Amniotic stem cell (primary cell): ENCODE measurements at places on chromosomes 3 and 15.

DNA sequence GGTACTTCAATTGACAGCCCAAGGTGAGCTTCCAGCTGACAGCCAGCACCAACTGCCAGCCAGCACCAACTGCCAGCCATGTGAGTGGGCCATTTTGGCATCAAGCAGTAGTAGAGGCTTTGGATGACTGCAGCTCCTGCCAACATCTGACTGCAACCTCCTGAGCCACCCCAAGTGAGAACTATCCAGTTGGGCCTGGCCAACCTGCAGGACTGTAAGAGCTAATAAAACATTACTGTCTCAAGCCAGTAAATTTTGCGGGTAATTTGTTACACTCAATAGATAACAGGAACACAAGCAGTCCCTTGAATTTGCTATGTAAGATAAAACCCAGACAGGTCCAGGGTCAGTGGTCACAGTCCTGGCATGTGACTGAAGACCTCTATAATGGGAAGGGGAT, 29.7 kb downstream of the EPHB1 start:
- no peak for DNase-seq

- no peak for DNase-seq
Observed at GRCh38 chr3:140424726-140425125, 253.1 kb upstream of the TRIM42 start.

GRCh38 chr15:75056036-75056435, 32.6 kb downstream of the PPCDC start:
- DNase-seq: no peak

GRCh38 chr3:72576563-72576962, 271.7 kb downstream of the SHQ1 start:
- no peak for DNase-seq

DNA sequence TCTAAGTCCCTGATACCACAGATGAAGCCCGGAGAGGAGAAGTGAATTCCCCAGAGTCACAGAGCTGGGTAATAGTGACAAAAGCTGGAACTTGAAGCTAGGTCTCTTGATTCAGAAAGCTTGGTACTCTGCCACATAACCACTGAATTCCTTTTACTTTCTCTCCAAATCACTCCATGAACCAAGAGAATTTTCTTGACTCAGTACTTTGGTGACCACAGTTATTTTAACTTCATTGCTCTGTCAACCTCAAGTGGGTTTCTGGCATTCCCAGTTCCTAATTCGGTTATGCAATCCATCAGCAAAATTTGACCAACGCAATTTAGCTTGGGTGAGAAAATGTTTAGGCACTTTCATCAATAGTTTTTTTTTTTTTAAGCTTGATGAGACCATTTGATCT, 61.0 kb upstream of the PPARG start:
- DNase-seq: peak; percentile 20

DNA sequence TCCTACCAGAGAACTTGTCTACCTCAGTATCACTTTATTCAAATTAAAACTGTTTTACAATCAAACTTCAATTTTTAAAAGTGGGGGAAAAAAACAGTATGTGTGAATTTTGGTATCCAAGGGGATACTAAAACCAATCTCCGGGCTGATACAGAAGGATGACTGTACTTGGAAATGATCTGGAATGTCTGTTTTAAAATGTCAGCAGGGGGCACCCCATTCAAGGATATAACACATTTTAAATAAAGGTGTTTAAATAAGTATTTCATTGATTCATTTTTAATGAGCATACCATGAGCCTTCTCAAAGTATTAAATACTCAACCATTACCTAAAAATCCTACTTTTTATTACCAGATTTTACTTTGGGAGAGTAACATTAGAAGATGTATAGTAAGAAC, 67.9 kb downstream of the ULK4 start:
- DNase-seq: no peak

DNA sequence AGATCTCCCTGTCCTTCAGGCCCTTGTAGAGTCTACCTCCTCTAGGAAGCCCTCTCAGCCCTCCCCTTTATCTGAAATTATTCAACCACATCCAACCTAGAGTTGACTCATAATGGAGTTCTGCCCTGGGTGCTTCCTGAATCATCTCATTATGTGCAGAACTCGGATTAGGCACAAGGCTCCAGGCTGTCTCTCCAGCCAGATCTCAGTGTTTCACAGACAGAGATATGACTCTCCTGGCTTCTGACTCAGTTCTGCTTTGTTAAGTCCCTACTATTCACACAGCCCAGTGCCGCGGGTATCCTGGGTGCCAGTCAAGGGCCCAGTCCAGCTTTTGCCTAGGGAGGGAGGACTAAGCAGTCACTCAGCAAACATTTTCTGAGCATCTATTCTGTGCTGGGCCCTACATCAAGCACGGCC, 9.3 kb downstream of the STRA6 start:
- DNase-seq: peak; percentile 82

- DNase-seq: no peak
Observed at GRCh38 chr15:85689729-85690128, 105.0 kb downstream of the KLHL25 start.

DNA sequence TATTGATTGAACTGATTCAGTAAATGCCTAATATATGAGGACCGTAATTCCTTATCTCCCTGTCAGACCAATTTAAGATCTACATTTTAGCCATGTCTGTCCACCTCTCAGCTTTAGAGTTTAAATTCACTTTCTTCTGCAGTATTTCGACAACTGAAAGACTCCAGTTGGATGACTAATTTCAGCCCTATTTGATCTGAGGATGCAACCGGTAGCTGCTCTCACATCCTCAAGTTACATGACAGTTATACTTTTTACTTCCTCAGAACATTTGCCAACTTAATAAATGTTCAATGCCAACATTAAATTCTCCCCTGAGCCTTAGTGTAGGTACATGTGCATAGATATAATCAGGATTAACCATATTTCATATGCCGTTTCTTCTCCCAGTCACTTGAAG, 2.5 kb upstream of the HHLA2 start:
- no peak for DNase-seq

- no peak for DNase-seq
Observed at GRCh38 chr15:97914711-97915110, 45.8 kb upstream of the ARRDC4 start.

- DNase-seq: peak; percentile 28
Observed at GRCh38 chr3:104460477-104461406, 906.0 kb upstream of the ALCAM start.

- no peak for DNase-seq
Observed at GRCh38 chr3:149560001-149560400, 85.5 kb downstream of the TM4SF4 start.

DNA sequence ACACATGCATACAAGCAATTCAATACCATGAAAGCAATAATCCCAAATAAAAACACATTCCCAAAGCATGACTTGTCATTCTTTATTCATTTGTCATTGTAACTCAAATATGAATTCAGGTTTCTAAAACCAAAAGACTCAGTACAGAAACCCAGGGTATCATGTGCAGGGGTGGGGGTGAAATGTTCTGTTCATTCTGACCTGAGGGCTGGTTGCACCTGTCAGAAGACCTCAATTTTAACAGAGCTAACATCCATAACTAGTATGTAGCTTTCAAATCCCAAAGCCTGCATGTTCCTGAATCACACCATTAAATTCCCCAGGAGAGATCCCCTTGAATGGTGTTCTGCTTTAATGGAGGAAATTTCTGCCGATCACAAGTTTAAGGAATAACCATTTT, 738.7 kb downstream of the MCTP2 start:
- no peak for DNase-seq

GRCh38 chr3:194220901-194221326, 85.0 kb downstream of the HES1 start:
- DNase-seq: no peak

GRCh38 chr3:105014631-105015030, 352.1 kb upstream of the ALCAM start:
- no peak for DNase-seq

DNA sequence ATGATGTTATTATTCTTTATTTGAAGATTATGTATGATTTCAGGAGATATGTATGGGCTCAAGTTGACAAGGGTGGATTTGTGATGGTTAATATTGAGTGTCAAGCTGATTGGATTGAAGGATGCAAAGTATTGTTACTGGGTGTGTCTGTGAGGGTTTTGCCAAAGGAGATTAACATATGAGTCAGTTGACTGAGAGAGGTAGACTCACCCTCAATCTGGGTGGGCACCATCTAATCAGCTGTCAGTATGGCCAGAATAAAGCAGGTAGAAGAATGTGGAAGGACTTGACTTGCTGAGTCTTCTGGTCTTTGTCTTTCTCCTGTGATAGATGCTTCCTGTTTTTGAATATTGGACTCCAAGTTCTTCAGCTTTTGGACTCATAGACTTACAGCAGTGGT, 973.7 kb downstream of the MCTP2 start:
- DNase-seq: no peak

GRCh38 chr3:140018556-140018955, 83.6 kb downstream of the CLSTN2 start:
- DNase-seq: no peak

- no peak for DNase-seq
Observed at GRCh38 chr15:48147358-48147757, 26.6 kb downstream of the SLC24A5 start.

DNA sequence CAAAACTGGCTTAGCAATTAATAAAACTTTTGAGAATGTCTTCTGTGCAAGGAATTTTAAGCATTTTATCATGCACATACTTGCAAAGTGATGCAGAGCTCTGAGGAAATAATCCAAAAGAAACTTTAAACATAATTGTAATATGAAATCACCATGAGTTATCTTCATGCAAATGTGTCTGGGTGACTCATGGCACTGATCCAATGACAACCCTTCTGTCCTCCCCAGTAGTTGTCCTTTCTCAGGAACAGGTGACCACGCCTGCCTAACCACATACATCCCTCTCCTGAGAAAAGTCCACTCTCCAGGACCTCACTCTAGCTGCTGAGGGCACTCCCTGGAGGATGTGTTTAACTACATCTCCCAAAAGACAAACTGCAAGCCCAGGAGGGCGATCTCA, 530.6 kb upstream of the IL12A start:
- peak; percentile 72 for DNase-seq

DNA sequence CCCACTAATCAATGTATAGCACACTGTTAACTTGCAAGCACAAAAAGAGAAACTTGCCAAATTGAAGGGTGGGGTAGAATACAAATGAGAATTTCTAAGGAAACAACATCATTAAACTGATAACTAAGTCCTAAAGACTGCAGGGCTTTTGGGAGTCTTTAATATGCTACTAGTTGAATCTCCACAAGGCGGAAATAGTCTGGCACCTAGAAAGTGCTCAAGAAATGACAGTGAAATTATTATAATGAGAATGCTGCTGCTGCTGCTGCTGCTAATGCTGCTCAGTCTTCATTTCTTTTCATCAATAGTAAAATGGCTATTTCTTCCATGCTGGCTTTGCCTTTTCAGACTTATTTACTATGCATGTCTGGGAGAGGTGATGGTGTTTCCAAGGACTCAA, 91.8 kb downstream of the BTD start:
- no peak for DNase-seq

DNA sequence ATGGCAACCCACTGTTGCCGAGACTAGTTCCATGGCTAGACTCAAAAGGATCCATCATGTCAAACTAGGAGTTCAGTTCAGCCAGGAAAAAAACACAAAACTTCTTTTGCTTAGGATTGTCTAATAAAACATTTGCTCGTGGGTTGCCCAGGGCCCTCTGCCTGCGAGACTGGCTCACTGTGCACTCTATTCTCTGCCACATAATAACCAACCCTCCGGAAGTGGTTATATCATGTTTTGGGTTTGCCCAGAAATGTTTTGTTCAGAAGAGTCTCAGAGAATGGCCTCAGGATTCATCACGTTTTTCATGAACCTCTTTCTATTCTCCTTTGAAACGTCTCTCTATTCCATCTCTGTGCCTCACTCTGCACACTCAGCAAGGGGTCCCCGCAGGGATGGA, 216.1 kb downstream of the SV2B start:
- no peak for DNase-seq

DNA sequence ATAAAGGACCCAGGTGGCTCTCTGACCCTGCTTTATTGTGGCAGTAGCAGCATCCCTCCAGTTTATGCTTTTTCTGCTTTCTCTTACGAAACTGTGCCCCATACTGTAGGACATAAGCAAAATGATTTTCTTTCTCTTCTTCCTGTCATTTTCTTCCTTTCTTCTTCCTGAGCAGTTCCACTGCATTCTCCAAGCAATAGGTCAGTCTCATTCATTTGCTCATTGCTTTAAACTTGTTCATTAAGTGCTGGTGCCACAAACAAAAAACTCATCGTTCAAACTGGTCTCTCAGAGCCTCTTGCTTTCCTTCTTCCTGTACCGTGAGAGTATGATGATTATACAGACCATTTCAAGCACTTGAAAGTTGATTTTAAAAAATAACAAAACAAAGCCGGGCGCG, 66.8 kb downstream of the PDE8A start:
- DNase-seq: no peak

DNA sequence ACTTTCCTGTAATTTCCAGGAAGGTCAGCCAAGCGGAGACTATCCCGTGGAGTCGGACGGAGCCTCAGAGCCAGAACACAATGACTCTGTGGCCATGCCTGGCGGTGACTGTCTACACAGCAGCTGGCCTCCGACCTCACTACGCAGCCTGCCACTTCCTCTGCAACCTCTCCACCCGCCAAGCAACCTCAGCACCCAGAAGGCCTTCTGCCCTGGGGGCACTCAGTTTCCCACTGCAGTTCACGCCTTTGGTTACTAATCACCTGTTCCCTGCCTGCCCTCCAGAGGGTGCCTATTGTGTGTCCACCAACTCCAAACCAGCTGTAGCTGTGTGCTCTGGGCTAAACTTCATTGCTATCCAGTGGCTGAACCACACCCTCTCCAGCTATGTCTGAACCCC, 44.0 kb downstream of the TM2D3 start:
- no peak for DNase-seq

DNA sequence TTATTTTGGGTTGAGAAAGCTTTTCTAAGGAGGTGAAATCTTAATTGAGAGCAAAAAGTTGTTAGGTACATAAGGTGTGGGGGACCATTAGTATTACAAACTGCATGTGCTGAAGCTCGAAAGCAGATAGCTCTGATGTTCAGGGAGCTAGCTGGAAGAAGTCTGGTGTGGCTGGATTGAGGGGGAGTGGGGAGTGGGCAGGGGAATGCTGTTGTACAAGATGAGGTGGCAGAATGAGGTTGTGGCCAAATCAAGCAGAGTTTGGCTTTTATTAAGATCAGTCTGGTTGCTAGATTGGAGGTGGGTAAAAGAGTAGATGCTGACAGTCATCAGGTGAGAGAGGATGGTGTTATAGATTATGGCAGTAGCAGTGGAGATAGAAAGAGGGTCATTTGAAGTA, 32.1 kb downstream of the UBE2E2 start:
- no peak for DNase-seq

GRCh38 chr3:127959873-127960272, 44.8 kb downstream of the KBTBD12 start:
- DNase-seq: no peak

- no peak for DNase-seq
Observed at GRCh38 chr3:54517424-54517823, 395.1 kb downstream of the CACNA2D3 start.

- DNase-seq: no peak
Observed at GRCh38 chr3:8777201-8777977, 8.0 kb upstream of the OXTR start.

- no peak for DNase-seq
Observed at GRCh38 chr3:37015642-37016041, 22.3 kb downstream of the MLH1 start.

- DNase-seq: no peak
Observed at GRCh38 chr15:89083246-89083645, 5.0 kb upstream of the ABHD2 start.
